Caki2 (cell line): ENCODE measurements at places on chromosomes 11 and 22. TPM values are rescaled to one million over a fixed set of nuclear protein-coding genes. Genes with fewer than 3 reads are reported as not detected.

GSTT2B gene
- 0.81 and 2.5 TPM in 2 replicates for total RNA-seq

CRYAB gene
- 0.78 and 2.4 TPM in 2 replicates for total RNA-seq

OR5P2 gene
- not detected in 2 replicates for total RNA-seq

DDTL gene
- total RNA-seq, result 0.10 TPM in 1 of 2 replicates, not detected in the other

PLEKHB1 gene
- not detected in 2 replicates for total RNA-seq

FHIP1B gene
- 10.9 and 14.0 TPM in 2 replicates for total RNA-seq

DNA sequence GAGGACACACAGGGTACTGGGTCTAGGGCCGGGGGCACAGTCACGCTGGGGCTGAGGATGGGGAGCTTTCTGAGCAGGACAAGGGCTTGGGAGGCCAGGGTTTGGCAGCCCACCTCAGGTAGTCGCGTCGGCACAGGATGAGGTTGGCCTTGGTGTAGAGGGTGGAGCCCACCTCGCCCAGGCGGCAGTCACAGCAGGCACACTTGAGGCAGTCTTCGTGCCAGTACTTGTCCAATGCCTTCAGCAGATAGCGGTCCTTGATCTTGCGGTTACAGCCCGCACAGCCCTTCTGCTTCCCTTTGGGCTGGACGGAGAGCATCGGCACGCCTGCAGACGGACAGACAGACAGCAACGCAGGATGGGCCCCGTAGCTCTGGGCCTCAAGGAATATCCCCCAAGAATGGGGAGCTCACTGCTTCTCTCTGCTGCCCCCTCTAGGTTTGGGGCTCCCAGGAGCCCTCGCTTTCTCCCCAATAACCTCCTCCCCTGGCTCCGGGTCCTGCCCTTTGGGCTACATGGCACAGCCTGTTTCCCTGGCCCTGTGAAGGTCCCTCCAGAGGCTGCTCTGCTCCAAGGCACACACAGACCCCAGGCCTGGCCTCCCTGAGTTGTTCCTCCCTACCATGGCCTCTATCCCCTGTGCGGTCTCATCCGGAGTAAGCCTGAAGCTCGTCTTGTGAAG lies 33.4 kb downstream of the LMO1 start:
- DNase-seq, result no peak

- peak; percentile 50 for DNase-seq
Observed at GRCh38 chr11:92129811-92130210, 94.8 kb upstream of the FAT3 start.

- no peak for DNase-seq
Observed at GRCh38 chr11:66649903-66650302, 11.4 kb downstream of the RBM4 start.

- peak; percentile 57 for DNase-seq
Observed at GRCh38 chr11:92357344-92357743, 132.7 kb downstream of the FAT3 start.

DNA sequence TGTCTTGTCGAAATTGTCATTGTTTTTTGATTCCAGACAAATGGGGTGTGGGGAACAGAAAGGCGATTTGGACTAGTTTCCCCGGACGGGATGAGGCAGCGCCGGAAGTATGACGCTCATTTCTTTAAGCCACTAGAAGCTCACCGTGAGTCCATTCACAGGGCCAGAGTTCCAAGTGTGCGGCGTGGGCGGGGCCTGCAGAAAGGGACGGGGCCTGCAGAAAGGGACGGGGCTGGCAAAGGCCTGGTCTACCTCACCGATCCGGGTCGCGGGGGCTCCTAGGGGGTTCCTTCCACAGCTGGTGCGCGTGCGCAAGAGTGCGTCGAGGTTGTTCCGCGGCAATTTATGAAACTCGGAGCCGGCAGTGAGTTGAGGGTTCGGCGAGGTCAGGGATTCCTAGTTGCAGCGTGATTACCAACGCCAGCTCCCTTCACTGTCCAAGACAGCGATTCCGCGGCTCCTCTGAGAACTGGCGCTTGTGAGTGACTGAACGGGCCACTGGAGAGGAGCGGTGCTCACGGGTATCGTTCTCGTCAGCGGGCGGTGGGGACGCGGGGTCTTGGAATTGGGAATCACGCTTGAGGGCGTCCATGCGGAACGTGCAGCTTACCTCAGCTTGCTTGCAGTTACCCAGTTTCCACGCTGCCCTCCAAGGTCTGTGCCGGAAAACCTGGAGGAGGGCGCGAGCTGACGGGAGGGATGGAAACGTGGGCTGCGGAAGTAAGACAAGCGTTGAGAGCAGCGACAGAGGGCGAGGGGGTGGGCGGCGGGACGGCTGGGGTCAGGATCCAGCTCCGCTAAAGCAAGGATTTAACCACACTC lies at the start of gene ZNF215:
ZNF215 (plus strand) TSS at position 219 of the 822 bp plus-strand sequence. CDS start 5,847 bp downstream, outside the sequence.
- peak; percentile 82 for DNase-seq

GRCh38 chr22:48785792-48786678 lies 1041.6 kb downstream of the BRD1 start:
- DNase-seq, result no peak

GRCh38 chr11:45379162-45379863 lies 93.2 kb upstream of the SYT13 start:
- no peak for DNase-seq

- no peak for DNase-seq
Observed at GRCh38 chr22:36770513-36771231, 5.2 kb downstream of the IFT27 start.

GRCh38 chr11:73334384-73335203 lies 26.5 kb downstream of the ARHGEF17 start:
- peak; percentile 62 for DNase-seq

- DNase-seq, result no peak
Observed at GRCh38 chr11:67027483-67027930, 4.6 kb downstream of the SYT12 start.
